Upper lobe of right lung (tissue), 1 donor: ENCODE measurements at places on chromosomes 3 and 15.

- DNase-seq, result no peak
Observed at GRCh38 chr3:124619887-124620599, 110.2 kb upstream of the UMPS start.

DNA sequence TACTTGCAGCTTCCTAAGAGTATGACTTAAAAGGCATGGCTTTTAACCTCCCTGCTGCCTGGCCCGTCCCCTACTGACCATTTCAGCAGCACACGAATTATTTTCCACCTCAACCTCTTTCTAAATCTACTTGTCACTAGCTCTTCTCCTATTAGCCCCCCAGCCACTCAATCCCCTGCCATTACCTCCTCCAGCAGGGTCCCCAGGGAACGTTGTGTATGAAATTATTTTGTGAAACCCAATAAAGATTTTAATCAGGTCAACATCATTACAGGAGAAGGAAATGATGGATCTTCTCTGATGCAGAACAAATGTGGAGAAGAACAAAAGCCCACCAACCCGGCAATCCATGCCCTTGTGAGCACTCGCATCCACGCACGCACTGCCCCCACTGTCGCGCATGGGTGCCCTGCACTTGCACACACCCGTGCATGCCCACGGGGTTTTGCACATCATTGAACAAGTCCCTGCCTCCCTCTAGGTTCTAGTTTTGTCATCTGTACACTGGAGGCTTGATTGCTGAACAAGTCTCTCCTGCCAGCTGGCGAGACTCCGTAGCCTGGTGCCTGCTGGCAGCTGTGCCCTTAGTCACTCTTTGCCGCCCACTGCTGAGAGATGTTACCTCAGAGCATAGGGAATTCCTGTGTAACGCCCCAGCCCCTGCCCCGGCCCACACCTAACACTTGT, 51.6 kb downstream of the LINGO1 start:
- no peak for DNase-seq

DNA sequence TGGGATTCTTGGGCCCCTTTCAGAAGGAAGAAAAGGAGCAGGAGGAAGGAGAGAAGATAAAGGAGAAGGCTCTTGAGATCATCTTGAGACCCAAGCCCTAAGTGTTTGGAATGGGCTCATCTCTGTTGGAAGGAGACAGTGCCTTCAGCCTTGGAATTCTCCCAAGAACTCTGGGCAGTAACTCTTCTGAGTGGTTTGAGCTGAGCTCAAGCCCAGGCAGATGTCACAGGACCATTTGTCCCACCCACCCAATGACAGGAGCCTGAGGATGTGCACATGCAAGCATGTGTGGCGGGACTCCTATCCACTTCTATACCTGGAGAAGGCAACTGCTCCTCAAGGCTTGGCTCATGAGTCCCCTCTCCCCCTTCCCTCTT, 14.6 kb upstream of the TMEM40 start:
- no peak for DNase-seq

DNA sequence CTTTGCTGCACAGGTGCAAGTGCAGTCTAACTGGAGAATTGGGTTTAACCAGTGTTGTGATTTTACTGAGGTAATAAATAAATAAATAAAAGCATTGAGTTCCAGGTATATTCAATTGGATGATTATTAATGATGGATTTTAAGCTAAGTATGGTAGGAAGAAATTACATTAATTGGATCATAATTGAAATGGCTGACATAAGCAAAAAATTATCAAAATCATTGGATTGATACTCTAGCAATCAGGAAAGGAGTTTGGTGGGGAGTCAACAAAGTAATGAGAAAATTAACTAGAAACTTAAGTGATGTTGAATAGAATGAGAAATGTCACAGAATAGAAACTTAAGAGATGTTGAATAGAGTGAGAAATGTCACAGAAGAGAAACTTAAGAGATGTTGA, 981.9 kb downstream of the SI start:
- DNase-seq, result no peak

DNA sequence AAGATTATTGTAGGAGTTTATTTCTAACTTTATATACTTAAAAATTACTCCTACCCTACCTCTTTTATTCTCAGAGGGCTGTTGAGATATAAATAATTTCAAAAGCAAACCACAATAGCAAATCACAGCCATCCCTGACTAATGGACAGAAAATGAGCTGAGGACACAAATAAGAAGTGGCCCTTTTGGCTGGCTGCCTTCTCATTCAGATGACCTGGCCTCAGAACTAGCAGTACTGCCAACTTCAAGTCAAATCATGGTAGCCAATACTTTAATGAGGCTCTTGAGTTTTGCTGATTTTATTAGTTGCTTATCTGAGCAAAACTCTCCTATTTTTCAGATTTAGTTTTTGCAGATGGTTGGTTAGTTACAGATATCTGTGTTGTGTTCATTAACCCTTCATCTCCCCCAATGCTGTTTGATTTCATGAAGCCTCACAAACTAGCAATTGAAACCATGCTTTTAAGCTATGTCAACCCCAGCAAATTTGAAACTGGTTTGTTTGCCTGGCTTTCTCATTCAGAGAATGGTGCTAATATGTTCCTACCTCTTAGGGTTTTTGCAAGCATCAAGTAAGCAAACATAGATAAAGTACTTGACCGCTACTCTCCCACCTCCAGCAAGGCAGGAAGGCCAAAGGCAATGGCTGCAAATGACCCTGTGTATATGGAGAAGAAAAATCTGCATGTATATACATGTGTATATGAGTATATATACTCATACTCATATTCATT, 73.4 kb upstream of the HACD2 start:
- DNase-seq, result no peak

DNA sequence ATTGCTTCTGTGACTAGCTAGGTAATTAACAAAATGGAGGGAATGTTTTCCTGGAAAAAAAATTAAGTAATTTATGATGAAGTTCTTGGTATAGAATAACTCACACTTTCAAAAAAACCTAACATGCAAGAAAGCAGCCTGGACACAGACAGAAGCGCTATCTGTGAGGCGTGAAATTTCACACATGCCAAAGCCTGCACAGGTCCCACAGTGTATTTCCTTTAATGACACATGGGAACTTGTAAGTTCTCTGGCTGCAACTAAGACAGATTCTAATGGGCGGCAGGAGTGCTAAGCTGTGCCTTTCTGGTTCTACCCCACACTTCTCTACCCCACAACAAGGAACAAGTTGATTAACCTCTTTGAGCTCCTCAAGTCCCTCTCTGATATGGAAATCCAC, 84.9 kb upstream of the NEO1 start:
- no peak for DNase-seq

DNA sequence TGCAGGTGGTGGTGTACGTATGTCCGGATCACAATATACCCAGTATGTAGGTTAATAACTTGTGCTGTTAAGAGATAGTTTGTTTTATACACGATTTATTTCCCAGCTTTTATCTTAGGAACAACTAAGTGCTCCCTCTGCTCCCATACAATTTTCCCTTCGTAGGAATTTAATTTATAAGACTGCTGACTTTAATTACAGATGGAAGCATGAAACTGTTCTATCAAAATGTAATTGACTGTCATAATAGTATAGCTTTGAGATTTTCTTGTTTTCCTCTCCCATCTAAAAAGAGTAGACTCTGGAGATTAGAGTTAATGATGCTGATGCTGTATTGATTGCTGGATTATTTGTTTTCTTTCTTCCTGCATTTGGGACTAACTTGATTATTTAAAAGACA, 370.7 kb upstream of the SGO1 start:
- no peak for DNase-seq

- no peak for DNase-seq
Observed at GRCh38 chr3:35393901-35394799, 245.2 kb upstream of the ARPP21 start.

- DNase-seq, result peak; percentile 76
Observed at GRCh38 chr15:20357481-20358065, 184.0 kb downstream of the GOLGA6L6 start.

GRCh38 chr15:71295603-71296314, 180.5 kb downstream of the THSD4 start:
- no peak for DNase-seq

DNA sequence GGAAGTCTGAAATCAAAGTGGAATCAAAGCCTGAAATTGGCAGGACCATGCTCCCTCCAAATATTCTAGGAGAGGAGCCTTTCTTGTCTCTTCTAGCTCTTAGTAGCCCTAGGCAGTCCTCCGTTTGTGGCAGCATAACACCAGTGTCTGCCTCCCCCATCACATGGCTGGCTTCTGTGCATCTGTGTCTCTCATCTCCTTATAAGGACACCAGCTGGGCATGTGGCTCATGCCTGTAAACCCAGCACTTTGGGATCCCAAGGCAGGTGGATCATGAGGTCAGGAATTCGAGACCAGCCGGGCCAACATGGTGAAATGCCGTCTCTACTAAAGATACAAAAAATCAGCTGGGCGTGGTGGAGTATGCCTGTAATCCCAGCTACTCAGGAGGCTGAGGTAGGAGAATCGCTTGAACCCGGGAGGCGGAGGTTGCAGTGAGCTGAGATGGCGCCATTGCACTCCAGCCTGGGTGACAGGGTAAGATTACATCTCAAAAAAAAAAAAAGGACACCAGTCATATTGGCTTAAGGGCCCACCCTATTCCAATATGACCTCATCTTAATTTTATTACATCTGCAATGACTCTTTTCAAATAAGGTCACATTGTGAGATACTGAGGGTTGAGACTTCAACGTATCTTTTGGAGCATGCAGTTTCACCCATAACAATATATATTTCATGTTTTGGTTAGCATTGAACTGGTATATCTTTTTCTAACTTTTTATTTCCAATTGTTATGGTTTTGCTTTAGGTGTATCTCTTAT, 148.0 kb upstream of the TPM1 start:
- no peak for DNase-seq

DNA sequence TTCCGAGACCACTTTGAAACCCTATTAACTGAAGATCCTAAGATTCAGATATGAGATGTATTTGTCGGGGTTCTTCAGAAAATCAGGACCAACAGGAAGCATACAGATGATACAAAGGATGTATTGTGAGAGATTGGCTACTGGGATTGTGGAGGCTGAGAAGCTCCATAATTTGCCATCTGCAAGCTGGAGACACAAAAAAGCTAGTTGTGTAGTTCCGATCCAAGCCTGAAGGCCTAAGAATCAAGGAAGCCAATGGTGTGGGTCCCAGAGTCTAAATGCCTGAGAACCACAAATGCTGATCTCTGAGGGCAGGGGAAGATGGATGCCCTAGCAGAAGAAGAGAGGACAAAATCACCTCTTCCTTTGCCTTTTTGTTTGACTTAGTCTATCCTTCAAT, 10.9 kb upstream of the PLSCR1 start:
- no peak for DNase-seq

- DNase-seq, result no peak
Observed at GRCh38 chr3:76943671-76944070, 96.2 kb upstream of the ROBO2 start.

DNA sequence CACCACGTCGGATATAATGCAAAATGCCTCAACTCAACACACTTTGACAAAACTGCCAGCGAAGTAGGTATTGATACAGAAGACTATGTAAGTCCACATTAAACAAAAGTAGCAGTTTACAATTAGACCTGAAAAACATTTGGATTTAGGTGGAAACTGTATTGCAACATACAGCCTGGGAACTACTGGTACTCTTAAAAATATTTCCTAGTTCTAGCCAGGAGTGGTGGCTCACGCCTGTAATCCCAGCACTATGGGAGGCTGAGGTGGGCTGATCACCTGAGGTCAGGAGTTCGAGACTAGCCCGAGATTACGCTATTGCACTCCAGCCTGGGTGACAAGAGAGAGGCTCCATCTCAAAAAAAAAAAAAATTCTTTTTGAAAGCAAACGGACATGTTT, 246.2 kb downstream of the ZBTB20 start:
- DNase-seq, result no peak

GRCh38 chr3:81302045-81302444, 459.4 kb downstream of the GBE1 start:
- DNase-seq, result no peak

GRCh38 chr3:157375342-157375986, 61.2 kb upstream of the PTX3 start:
- no peak for DNase-seq

- DNase-seq, result no peak
Observed at GRCh38 chr3:188818282-188818681, 353.5 kb upstream of the TPRG1 start.

DNA sequence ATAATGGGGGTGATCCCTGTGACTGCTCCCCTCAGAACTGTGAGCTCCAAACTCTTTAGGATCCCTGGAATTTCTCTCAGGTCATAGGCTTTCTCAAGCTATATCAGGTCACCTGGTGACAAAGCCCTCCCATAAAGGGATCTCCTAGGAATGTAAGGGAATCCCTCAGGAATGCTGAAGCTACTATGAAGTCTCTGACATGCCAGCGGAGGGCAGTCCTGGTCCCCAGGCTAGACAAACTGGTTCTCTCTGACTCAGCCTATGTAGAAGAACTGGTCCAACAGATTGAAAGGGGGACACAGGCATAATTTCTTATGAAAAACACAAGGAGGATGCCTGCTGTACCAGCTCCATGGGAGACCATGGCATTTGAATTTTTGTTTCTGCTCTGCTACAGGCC, 6.7 kb downstream of the LPCAT4 start:
- no peak for DNase-seq

- no peak for DNase-seq
Observed at GRCh38 chr3:119428538-119428937, 34.9 kb downstream of the TMEM39A start.

- DNase-seq, result no peak
Observed at GRCh38 chr15:71366926-71367325, 251.7 kb downstream of the THSD4 start.

DNA sequence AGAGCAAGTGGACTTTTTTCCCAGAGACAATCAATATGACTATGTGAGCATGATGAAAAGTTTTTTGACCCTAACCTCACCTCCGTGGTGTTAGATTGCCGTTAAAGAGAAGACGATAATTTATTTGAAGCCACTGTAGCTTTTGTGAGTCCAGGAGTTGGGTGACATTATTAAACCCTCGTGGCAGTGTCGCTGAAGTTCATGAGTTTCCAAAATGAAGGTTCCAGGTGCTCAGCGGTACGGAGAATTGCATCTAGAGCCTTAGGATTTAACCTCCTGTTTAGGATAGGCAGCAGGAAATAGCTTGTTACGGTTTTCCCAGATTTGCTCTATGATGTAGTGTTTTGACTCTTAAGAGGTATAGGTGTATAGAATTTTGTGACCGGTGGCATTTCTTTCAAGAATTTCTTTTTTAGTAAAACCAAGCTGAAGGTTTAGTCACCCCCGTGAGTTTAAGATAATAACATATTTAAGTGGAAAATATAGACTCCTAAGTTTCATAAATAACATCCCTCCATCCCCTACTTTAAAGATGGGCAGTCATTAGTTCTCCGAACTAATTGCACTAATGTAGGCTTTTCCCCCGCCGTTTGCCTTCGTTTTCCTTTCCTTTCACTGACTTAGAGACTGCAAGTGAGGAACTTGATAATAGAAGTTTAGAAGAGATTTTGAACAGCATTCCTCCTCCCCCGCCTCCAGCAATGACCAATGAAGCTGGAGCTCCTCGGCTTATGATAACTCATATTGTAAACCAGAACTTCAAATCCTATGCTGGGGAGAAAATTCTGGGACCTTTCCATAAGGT, 2.0 kb downstream of the SMC4 start:
- DNase-seq, result no peak

GRCh38 chr3:186613637-186614265, 891 bp downstream of the AHSG start:
- no peak for DNase-seq
